Hematopoietic multipotent progenitor cell (in vitro differentiated cells): ENCODE measurements at places on chromosomes 1 and 21.

DNA sequence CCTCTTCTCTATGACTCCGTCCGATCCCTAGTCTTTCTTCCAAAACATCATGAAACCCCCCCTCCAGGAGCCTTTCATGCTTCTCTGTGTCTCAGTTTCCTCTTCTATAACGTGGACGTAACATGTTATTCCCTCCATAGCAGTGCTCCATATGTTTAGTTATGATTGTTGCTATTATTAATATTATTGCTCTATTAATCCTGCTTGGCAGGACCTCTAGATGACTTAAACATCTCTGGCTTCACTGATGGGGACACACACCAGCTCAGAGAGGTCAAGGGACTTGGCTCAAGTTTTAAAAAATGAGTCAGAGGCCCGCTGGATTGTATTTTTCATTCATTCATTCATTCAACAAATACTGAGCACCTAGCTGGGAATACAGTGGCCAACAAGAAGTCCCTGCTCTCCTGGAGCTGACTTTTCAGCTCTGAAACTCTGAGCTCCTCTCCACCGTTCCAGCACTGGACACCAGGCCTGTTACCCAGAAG lies 404 bp upstream of the CPLANE2 start:
- no peak for DNase-seq

- no peak for DNase-seq
These were observed 1.9 kb upstream of the ZFYVE9 start for GRCh38 chr1:52139817-52140540.

DNA sequence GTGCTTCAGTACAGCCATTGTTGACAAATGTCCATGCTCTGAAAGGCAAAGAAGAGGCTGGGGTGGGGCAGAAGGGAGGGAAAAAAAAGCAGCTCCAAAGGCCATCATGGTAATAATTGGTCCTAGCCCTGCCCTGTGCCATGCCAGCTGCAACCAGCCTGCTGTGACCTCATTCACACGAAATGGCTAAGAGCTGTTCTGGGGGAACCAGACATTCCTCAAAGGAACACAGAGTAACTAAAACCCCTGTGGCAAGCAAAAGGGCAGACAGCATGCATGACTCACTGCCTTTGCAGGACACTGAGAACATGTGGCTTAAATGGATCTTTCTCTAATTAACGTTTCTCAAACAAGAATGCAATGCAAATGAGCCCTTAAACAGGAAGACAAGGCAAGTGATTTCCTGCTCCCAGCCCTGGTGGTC lies 42.3 kb downstream of the STYXL2 start:
- no peak for DNase-seq

DNA sequence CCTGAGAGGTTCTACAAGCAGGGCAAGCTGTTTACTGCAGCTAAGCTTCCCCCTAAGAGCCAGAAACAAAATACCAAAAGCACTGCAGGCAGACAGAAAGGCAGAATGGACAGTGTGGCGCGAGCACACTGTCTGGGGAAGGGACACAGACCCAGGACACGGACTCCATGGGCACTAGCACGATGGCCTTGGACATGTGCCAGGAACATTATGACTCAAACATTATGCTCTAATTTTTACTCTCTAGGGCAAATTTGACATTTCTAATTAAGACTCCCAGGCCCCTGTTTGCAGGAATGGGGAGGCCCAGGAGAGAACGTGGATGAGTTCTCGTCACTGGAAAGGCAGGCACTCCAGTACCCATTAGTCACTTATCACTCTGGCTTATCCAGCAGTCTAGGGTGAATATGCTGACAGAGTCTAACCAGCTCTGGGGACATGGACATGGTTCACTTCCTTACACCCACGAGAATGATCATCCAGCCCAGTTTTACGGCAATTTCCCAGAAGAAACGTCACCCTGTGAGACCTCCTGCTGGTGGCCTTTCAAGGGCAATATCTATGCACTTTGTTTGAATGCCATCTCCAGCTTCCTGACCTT lies 45.1 kb downstream of the CAPN8 start:
- no peak for DNase-seq
